Hindlimb muscle (tissue), 1 donor: ENCODE measurements at places on chromosomes 2 and 18. TPM values are rescaled to one million over a fixed set of nuclear protein-coding genes. Genes with fewer than 3 reads are reported as not detected.

CHST9 gene
- polyA plus RNA-seq = 0.10 TPM

MAP3K2 gene
- polyA plus RNA-seq = 18.9 TPM

DES gene
- polyA plus RNA-seq = 5,382 TPM

GRCh38 chr2:216081012-216081411 is 597 bp downstream of the PECR start:
- no peak for DNase-seq

- no peak for DNase-seq
Measured at GRCh38 chr2:146990311-146991054, 854.3 kb upstream of the ACVR2A start.

- no peak for DNase-seq
Measured at GRCh38 chr18:28003451-28003850, 173.5 kb downstream of the CDH2 start.

DNA sequence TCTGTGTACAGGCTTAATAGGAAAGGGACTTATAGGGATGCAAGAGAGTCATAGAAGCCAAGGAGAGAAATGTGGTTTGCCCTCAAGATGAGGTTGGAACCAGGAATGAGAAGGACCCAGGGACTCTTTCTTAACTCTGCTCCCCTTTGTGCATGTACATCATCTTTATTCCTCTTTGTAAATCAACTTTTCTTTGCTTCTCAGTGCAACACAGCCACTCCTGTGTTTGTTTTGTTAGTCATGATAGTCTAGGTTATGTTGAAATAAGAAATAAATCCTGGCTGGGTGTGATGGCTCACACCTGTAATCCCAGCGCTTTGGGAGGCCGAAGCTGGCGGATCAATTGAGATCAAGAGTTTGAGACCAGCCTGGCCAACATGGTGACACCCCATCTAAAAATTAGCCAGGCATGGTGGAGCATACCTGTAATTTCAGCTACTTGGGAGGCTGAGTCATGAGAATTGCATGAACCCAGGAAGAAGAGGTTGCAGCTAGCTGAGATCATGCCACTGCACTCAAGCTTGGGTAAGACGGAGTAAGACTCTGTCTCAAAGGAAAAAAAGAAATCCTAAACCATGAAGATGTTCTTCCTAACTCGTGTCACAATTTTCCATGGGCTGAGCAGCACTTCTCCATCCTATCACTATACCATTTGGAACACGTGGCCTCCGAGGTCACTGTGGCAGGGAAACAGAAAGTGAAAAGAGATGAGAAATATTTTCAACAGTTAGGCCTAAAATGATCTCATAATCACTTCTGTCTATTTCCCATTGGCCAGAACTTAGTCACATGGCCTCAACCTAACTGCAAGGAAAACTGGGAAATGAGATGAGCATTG is 73.0 kb upstream of the TMEM17 start:
- no peak for DNase-seq

GRCh38 chr18:59268721-59269562 is 4.3 kb downstream of the RAX start:
- no peak for DNase-seq

- no peak for DNase-seq
Measured at GRCh38 chr2:10428355-10428754, 19.8 kb downstream of the ODC1 start.

- no peak for DNase-seq
Measured at GRCh38 chr2:54772531-54772930, 49.1 kb downstream of the EML6 start.

GRCh38 chr2:143629340-143629739 is 500.1 kb downstream of the ARHGAP15 start:
- no peak for DNase-seq

DNA sequence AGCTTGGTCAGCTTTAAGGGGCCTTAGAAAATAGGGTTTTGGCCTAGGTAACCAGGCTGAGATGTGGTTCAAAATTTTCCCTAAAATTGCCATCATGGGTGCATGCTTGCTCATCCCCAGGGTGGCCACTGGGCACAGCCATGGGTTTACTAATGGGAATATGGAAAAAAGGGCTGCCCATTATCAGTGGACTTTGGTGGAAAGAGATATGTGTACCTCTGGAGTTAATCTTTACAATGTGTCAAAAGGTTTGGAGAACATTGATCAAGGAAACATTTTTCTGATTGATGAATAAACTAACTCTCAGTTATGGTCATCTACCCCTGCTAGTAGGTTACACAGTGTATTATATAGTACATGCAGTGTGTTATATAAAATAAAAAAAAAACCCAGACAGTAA is 13.1 kb downstream of the KDM3A start:
- DNase-seq = no peak

DNA sequence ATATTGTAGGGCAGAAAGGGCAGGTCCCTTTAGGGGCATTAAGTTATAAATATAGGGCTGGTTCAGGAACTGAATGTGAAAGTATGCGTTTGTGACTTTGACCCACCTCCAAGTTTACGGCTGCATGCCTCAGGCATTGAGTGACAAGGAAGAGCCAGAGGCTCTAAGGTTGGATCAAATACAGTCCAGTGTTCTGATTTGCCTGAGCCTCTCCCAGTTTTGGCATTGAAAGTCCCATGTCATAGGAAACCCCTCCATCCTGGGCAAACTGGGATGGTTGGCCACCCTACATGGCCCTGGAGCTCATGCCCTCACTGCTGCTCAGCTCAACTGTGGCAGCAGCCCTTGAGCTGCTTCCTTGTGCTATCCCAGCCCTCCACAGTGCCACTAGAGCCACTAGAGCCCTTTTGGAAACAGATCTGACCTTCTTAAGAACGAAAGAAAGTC is 29.9 kb downstream of the HK2 start:
- no peak for DNase-seq

GRCh38 chr18:8776013-8776943 is 70.9 kb downstream of the MTCL1 start:
- DNase-seq = no peak

DNA sequence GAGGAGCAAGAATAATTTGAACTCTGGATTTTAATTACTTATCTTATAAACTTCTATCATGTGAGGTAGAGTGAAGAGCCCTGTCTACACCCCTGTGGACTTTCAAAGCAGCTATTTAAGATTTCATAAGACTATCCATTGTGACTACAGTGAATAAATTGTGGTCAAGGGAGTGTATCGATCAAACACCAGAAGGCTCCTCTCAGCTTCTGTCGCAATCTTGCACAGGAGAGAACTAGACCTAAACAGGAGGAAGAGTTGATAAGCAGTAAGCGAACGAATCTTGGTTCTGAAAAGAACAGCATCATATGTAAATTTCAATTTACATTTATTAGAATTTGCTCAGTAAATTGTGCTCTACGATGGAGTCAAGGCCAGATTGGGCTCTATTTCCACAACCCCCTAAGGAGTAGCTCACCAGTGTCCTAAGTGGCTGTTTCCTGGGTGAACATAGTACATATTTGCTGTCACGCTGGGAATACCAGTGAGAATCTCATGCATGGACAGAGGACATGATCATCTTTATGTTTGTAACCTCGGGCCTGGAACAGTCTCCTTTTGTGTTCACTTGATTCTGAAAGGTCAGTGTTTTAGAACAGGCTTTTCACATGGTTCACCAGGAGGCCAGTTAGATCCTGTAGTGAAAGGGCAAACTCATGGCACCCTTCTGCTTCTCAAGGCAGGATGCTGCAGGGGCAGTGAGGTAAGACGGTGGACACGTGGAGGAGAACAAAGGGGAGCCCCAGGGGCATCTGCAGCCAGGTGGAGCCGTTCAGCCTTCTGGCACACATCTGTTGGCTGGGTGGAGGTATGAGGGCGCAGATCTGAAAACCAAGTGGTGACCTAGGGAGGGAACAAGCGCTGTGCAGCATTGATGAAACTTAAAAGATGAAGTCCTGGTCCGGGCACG is 33.3 kb downstream of the NPAS2 start:
- no peak for DNase-seq

DNA sequence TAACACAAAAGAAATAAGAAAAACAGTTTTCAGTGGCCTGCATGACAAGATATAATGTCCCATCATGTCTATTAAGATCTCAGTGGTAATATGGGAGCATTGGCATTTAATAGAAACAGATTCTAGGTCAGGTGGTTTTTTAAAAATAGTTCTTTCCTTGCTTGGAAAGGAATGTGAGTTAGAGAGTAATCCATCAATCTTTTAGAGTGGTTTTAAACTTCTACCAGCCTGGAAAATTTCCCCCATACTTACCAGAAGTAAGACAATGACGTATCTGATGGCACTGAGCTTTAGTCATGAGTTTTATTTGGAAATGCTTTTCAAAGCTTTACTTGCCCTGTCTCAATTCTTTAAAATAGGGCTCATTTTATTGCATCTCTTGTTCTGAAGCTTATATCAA is 441.7 kb upstream of the SMIM21 start:
- no peak for DNase-seq
